ENCODE measurements at places on chromosomes 5 and 9.

DNA sequence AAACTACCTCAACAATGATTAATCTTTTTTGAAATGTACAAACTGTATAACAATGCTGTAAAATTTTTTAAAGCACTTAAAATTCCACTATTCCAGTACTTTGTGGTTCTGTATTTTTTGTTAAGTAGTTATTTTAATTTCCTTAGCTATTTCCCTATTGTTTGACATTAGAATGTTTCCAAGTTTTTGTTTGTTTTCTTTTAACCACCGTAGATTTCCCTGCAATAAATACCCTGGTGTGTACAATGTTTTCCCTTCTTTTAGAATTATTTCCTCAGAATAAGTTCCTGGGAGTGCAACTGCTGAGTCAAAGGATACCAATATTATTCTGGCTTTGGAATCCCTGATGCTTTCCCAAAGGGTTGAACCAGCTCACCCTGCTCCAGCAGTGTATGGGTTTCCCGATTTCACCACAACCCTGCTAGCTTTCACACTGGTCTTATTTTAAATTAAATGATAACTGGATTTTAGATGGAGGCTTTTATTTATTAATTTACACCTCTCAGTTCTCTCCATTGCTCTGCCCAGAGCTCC, 20.6 kb upstream of the ANGPTL2 start:
- no peak for DNase-seq

GRCh38 chr5:38547257-38547656, 9.2 kb downstream of the LIFR start:
- DNase-seq: no peak

DNA sequence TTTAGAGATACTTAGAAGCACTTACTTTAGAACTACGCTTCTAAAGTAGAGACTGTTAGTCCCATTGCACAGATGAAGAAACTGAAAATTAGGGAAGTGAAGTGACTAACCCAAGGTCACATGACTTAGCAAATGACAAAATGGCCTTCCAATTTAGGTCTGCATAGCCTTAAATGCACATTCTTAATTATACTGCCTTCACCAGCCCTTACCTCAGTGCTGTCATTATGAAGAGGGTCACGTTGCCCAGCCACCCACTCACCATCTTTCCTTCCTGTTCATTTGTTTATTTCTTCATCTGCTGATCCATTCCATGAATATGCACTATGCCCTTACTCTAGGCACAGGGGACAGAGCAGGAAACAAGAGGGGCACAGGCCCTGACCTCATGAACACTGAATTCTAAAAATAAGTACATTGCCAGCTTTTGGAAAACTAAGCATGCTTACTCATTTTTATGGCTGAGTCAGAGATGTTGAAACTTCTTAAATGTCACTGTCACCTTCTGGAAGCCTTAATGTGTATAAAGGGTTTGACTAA, 8.6 kb downstream of the HAVCR2 start:
- DNase-seq: no peak

DNA sequence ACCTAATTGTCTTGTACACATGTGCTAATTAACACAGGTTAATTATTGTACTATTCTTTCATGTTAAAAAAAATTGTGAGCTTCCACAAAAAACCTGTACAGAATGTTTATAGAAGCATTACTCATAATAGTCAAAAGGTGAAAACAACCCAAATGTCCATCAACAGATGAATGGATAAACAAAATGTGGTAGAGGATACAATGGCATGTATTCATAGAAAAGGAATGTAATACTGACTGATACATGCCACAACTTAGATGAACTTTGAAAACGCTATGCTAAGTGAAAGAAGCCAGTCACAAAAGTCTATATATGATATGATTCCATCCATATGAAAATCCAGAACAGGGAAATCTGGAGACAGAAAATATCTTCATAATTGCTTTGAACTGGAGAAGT, 25.6 kb downstream of the RRAGA start:
- DNase-seq: no peak

DNA sequence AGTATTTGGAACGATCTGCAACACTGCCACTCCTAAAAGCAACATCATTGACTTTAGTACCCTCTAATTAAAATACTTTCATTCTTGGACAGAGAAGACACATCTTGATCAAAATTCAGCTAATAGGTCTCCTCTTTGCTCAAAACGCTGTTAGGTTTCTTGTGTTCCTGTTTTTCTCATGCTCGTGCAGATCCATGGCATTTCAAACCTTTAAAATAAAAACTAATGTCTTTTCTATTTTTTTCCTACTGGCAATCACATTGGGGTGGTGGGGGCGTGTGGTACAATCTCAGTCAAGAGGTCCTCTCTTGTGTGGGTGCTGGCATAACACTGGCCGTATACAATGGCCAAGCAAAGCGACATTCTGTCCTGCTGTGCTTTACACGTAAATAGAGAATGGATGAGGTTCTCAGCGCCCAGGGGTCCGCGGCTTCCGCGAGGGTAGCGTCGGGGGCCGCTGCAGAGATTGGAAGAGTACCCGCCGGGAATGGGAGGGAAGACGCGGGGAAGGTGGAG, 315 bp upstream of the GPR150 start:
- no peak for DNase-seq

DNA sequence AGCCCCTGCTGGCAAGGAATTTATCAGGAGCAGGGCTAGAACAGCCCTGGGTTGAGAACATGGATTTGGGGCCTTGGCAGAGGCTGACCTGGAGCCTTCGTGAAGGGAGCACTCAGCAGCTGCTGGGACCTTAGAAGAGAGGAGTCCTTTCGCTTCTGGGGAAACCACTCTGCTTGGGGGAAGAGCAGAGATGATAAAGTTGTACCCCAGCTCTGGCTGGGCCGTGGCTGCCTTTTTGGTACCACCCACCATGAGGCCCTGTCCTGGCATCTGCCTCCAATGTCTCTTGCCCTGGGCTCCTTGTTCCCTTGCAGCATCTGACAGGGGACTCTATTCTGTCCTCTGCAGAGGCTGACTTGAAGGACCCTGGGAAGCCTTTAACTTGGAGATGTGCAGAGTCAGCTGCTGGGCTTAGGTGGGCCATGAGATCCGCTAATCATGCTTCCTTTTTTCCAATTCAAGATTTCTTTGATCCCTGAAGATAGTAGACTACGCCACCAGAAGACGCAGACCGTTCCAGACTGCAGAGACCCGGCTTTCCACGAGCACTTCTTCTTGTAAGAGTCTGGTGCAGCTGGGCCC, 20.2 kb downstream of the RGS3 start:
- DNase-seq: no peak

DNA sequence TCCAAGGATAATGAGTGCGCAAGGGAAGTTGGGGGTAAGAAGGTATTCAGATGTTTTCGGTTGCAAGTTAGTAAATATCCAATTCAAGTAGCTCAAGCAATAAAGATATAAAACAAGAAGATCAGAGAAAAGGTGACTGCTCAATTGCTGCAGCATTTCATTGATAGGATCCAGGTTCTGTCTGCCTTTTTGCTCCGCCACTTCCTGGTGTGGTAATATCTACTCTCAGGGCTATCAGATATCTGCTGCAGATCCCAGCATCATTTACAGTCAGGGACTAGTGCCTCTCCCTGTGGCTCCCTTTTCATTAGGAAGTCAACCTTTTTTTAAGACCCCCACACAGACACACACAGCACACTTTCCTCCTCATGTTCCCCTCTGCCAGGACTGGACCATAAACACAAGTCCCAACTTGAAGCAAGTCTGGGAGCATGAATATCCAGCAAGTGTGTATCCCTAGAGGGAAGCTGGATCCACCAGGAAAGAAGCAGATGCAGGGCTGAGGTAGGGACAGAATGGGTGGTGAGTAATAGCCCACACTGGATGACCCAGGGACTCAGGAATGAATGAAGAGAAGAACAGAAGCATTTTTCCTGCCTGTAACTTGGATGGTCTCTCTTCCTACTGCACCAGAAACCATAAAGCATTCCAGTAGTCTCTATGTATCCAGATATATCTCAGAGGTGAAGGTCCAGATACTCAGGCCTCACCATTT, 53.7 kb downstream of the ZNF622 start:
- DNase-seq: no peak

- DNase-seq: no peak
Measured at GRCh38 chr5:17314907-17315471, 97.6 kb downstream of the BASP1 start.

Data from NCI-H510A (cell line).